ENCODE measurements at places on chromosomes 12 and 14.

- DNase-seq: no peak
These were observed 690 bp upstream of the DTX3 start for GRCh38 chr12:57603815-57604453.

DNA sequence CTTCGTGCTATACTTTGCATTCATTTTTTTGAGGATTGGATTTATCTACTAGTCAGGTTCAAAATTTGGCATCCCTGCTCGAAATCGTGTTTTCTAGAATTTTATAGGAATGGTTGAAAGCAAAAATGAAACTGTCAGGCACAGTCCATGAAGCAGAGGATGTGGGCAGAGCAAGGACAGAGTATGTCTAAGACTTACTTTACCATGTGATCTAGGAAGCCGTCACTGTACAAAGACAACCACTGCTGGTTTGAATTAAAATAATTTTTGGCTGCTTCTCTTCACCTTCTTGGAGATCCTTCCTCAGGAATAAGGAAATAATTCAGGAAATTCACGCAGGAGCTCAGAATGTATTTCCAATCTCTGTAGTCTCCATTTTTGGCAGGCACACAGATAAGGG is 31.6 kb upstream of the SGPP1 start:
- DNase-seq: no peak

DNA sequence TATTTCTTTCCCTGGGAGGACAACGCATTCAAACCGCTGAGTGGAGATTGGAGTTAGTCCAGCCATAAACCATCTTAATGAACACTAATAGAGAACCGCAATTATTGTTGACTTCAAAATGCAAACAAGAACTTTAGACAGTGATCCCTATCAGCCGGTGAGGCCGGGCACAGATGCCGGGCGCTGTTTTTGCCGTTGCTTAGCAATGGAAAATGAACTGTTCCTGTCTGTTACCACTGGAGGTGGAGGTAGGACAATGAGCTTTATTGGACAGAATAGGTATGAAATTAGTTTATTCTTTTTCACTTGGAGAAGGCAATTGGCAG is 216.8 kb downstream of the TTC8 start:
- peak; percentile 39 for DNase-seq

DNA sequence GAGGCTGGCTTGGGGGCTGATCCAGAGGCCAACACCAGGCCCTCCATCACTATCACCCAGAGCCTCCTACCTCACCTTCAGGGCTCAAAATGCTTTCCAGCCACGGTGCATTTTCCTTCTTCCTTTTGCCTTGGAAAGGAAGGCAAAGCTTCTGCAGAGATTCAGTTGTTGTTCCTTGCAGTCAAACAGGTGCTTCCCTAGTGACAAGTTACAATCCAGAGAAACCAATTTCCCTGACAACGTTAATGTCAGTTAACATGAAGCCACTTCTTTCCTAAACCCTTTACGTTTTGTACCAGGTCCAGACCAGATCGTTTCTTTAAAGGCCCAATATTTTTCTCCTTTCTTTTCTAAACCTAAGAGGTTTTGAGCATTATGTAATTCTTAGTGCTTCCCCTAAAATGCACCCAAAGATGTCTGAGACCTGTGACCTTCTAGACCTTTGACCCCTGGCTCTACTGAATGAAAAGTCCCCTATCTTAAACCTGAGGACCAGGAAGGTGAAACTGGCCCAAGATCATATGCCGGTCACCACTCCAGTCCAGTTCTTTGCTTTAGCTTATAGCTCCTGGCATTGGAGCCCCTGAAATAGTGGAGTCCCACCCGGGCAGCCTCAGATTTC is 211.5 kb downstream of the SLC41A2 start:
- DNase-seq: no peak

GRCh38 chr12:64452559-64453329 is 824 bp downstream of the TBK1 start:
- DNase-seq: no peak
